NCI-H1092 treated with DMSO at 0.1 percent for 48 hours (cell line): ENCODE measurements at places on chromosomes 2 and 18.
A peak's percentile ranks its signal among the peaks of the same experiment; 100 is the strongest.

DNA sequence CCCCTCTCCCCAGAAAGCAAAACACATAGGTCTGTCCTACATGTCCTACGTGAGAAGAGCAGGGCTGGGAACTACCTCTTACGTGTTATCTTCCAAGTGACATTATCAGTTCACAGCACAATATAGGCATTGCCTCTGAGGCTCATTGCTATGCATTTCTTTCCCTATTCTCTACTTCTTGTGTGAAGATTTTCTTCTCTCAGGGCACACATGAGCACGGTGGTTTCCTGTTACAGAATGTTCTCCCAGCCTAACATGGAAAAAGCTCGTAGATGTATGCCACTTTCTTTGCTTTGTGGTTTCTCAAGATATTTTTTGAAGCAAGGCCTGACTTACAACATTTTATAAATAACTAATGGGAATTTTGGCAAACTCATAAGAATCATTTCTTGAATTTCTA, 19.4 kb upstream of the DSC3 start:
- no peak for DNase-seq

GRCh38 chr18:48946329-48946835, 4.4 kb downstream of the SMAD7 start:
- peak; percentile 83 for DNase-seq

- no peak for DNase-seq
Observed at GRCh38 chr2:73223821-73224220, 9.2 kb downstream of the PRADC1 start.

DNA sequence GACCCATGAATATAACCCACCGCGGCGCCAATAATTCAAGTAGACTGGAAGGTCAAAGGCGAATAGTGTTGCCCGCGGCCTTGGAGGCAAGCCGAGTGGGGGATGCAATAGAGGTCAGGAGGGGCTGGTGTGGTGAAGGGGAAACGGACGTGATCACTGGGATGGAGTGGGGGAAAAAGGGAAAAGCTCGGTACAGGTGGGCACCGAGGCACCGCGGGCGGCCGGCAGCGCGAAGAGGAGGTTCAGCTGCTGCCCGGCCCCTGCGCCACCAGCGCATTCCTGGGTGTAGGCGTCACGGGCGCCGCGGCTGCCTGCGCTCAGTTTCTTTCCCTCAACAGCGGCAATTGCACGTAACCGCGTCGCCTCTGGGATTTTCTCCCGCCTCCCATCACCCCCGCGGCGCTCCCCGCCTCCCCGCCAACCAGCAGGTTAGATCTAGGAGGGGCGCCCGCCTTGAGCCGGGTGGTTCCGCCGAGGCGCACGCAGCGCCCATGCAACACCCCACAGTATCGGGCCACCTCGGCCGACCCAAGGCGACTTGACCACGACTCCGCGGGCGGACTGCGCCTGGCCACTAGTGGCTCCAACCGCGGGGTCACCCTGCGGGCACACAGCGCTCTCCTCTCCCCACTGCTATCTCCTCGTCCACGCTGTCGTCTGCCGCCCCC, 1.5 kb downstream of the RND3 start:
- DNase-seq, result peak; percentile 49

DNA sequence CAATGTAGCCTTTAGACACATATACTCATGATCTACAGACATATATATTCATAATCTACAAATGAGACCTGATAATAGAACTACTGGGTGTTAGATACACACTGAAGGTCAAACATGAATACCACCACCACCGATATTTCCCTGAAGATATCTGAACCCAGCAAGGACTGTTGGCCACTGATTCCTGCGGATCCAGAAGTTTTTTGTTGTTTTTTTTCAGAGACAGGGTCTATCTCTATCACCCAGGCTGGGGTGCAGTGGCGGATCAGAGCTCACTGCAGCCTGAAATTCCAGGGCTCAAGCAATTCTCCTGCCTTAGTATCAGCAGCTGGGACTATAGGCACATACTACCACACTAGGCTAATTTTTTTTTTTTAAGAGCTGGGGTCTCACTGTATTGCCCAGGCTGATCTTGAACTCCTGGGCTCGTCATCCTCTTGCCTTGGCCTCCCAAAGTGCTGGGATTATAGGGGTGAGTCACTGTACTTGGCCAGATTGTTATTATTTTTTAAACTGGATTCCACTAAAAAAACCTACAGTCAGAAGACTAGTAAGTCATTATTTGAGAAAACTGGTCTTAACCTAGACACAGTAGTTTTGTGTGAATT, 1.8 kb downstream of the METTL5 start:
- no peak for DNase-seq

DNA sequence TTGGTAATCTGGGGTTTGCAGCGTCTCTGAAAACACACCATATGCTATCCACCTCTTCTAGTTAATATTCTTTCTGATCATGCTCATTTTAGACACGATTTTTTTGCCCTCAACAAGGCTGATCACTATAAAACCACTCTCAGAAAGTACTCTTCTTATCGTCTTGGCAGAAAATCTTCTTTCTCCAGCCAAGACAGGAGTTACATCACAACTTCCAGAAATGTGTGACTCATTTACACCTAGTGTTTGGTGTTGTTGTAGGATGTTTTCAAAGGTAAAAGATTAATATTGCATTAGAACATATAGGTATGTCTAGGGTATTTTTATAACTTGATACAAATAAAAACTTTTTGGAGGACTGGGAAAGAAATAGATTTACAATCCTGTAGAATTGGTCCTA, 138.5 kb upstream of the NETO1 start:
- DNase-seq, result no peak

- DNase-seq, result no peak
Observed at GRCh38 chr2:39368846-39369245, 68.2 kb downstream of the MAP4K3 start.

GRCh38 chr2:223811757-223812156, 25.6 kb downstream of the AP1S3 start:
- no peak for DNase-seq

DNA sequence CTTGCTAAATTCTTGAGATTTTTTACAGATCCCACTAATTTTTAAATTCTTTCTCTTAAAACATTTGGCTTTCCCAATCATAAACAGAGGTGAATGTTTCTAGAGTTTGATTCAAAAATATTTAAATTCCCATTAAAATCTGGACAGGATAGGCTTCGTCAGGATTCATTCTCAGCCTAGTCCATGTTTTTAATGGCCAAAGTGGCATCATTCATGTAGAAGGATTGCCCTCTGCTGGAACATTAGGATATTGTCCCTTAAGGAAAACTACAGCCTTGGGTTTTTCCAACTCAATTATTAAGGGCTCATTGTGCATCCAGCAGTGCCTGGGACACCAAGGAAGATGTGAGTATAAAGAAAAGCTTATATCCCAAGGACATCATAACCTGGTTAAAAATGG, 71.7 kb downstream of the TPGS2 start:
- peak; percentile 39 for DNase-seq

DNA sequence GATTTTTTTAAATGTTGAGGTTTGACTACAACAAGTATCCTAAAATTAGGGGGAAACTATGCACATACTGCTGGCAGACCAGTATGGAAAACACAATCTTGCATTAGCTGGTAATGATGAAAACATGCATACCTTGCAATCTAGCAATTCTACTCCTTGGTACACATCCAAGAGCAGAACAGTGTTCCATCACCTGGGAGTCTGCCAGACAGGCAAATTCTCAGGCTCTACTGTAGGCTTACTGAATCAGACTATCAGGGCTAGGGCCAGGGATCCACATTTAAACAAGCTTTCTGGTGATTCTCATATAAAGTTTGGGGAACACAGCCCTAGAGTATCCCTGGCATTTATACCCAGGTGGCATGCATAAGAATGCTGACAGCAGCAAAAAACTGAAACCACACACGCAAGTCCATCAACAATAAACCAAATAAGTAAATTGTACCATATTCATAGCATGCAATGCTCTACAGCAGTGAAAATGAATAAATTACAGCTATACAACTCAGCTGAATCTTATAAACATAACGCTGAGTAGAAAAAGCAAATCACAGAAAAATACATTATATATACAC, 13.6 kb downstream of the CDH2 start:
- DNase-seq, result no peak

- no peak for DNase-seq
Observed at GRCh38 chr18:22971038-22971437, 37.9 kb downstream of the RBBP8 start.

- peak; percentile 32 for DNase-seq
Observed at GRCh38 chr2:55239656-55240222, 7.3 kb downstream of the RPS27A start.

DNA sequence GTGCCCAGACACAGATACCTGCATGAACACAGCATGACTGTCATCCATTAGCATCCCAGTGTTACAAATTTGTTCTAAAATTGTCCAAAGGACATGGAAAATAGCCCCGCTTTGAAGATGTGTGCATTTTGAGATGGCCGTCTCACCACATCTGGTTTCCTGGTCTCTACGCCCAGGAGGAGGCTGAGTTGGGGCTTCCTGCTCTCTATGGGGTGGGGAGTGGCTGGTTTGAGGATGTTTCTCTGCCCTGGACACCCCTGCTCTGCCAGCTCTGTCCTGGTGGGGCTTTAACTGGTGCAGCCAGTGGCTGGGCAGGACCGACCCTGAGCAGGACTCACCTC, 74.6 kb upstream of the SMAD7 start:
- no peak for DNase-seq

DNA sequence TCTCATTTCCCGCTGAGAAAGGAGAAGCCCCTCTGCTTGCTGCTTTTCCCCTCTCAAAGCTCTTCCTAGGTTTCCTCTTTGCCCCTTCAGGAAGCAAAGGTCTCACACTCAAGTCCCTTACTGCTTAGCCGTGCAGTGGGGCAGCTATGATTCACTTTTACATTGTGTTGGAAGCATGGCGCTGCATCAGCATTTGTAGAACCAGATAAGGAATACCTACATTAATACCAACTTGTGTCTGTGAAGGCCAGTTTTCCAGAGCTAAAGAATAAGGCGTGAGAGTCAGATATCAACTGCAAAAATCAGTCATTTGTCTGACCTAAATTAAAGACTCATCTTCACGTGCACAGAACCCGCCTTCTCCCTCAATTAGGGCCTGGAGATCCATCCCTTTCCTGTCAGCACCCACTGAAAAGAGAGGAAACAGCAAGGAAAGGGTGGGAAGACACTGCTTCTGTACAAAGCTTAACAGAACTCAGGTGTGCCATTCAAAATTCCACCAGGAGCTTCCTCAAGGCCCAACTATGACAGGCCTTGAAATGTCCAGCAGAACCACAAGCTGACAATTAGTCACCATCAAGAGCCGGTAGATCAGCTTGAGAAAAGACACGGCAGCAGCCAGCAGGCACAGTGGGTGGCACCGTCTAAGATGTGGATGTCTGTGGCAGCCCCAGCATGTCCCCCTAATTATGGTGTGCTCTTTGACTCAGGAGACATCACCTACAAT, 16.1 kb upstream of the XDH start:
- DNase-seq, result no peak

DNA sequence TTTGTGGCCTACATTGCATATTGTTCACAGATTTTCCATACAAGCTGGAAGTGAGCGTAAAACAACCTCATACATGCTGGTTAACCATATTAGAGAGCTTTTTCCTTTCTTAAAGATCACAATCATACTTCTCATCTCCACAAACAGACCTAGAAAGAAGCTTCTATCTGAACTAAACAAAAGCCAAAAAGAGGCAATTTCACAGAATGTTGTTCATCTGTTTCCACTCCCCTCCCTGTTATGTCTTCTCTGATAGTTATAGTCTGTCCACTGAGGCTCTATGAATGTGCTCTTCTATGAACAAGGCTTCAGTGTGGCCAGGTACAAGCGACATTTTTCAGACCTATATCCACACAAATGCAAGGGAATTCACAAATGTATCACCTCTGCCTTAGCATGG, 63.4 kb downstream of the LDAH start:
- no peak for DNase-seq

DNA sequence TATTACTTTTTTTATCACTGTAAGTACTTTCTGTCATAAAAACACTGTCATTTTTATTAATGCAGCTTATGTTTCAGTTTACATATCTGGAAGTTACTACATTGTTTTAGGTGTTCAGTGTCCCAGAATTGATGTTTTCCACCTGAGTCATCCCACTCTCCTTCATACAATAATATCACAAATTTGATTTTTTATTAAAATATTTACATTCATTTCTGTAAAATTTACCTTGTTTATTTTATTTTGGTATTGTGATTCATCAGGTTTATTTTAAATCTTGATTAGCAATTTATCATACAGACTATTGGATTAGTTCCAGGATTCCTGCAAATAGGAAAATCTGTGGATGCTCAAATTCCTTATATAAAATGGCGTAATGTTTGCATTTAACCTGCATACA, 1662.9 kb downstream of the SUCLG1 start:
- no peak for DNase-seq

DNA sequence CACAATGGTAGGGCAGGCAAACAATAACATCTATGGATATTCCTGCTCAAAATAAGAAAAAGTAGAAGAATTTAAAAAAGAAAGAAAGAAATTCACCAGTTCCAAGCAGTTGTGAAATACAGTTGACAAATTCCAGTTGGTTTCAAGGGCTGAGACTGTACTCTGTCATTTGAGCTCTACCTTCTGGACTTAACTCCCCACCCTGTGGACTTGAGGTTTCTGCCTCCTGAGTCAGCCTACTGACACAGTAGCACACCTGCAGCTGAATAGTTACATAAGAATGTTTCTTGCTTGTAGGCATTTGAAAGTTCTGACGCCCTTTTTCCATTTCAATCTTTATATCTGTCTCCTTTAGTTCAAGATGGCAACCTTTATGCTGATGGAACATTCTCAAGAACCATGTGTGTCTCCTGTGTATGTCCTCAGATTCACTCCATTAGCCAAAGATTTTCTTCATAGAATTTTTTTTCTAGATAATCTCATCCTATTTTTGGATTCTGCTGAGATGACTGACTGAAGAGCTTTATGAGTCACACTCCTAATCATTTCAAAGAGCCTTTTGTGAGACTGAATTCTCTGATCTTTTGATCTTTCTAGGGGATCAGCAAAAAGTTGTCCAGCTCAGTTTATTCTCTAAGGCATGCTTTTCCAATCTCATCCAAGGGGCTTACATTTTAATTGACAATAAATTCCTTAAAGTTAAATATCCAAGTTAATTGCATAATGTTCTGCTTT, 19.1 kb downstream of the NETO1 start:
- no peak for DNase-seq
